CD4-positive, alpha-beta T cell treated with Interleukin-2 at 100 ng/mL for 4 hours (primary cell): ENCODE measurements at places on chromosomes 3 and 15.

DNA sequence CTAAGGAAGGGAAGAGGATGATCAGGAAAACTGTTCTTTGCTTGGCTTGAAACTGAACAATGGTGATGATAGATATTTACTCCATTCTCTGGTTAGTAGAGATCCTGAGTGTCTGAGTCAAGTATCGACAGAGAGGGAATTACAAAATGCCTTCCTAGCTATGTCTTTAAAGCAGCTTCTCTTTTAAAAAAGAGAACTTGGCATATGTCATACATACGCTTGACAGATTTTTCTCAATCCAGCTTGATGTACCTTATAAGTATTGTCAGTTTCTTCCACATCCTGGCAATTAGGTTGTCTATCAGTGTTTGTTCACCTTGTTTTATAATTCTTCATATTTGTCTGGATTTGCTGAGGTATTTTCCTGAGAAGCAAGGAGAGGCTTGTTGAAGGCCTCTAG, 5.0 kb upstream of the EPHB1 start:
- no peak for DNase-seq

GRCh38 chr3:119240101-119240590, 532 bp downstream of the B4GALT4 start:
- peak; percentile 10 for DNase-seq

- DNase-seq = no peak
These were observed 208.0 kb downstream of the NR2F2 start for GRCh38 chr15:96538491-96538890.

- DNase-seq = no peak
These were observed 388.3 kb downstream of the FEZF2 start for GRCh38 chr3:61985020-61985419.

- no peak for DNase-seq
These were observed 12.3 kb upstream of the CSK start for GRCh38 chr15:74769463-74770025.

GRCh38 chr15:101092156-101092866, 159.5 kb downstream of the CHSY1 start:
- no peak for DNase-seq

DNA sequence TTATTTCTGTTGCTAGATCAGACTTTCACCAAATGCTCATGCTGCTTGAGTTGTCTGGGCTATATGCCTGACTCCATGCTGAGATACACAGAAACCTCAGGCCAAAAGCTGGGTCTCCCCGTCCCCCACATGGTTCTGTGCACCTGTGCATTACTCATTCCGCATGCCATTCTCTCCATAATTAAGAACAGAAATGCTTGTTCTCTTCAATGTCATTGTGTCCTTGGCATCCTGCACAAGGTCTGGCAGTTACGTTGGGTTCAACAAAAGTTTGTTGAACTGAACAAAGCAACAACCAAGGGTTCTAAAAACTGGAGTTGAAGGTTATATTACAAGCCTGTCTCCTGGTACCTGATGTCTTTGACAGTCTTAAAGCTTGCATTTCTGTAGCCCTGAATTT, 177.5 kb downstream of the FNDC3B start:
- DNase-seq = no peak
